GM12891 (cell line): ENCODE measurements at places on chromosomes 6 and 20.

DNA sequence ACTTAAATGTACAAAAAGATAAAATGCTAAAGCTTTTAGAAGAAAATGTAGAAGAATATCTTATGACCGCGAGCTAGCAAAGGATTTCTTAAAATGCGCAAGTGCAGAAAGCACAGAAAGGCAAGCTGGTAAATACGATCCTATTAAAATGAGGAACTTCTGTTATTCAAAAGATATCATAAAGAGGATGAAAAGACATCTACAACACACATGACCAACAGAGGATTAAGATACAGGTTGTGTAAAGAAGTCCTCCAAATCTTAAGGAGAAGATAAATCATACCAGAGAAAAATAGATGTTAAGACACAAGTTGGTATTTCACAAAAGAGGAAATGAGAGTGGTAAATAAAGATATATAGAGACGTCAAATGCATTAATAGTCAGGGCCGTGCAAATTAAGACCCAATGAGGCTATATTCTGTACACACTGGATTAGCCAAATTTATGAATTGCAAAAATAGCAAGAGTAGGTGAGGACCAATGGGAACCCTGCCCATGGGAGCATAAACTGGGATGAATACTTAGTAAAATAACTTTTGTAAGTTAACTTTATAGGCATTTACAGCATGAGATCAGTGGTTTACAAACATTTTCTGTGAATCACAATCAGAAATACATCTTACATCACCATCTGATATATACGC lies 23.0 kb downstream of the APCDD1L start:
- DNase-seq = no peak

DNA sequence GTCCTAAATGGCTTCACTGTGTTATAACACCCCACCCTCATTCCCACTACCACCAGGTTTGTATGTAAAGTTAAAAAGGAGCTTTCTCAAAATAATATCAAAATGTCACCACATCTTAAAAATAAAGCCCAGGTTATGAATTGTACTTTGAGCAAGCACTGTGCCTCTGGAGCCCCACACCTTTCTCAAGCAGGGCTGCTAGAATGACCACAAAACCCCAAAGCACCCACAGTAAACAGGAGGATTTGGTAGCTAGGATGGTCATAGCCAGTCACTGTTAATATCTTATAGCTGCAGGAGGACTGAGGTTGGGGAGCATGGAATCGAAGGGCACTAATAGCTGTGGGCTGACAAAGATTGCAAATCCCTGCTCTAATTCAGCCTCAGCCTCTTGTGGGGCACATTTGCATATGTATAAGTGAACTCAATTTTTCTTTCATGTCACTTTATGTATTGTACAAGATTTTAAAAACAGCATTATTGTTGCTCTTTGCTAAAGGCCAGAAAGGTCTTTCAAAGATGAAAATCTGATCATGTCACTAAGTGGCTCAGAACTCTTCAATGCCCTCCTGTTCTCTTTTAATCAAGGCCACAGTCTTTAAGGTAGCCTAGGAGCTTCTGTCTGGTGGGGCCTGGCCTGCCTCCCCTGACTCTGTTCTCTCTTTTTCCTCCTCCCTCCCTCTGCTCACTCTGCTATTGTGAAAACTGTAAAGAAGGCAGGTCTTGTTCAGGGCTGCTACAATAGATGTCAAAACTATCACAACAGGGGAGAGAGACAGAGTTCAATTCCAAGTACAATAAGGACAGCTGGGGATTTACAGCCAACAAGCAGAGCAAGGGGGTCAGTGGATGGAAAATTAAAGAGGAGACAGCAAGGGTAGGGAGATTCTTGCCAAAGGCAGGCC lies 101.6 kb downstream of the TMEM200A start:
- DNase-seq = no peak

DNA sequence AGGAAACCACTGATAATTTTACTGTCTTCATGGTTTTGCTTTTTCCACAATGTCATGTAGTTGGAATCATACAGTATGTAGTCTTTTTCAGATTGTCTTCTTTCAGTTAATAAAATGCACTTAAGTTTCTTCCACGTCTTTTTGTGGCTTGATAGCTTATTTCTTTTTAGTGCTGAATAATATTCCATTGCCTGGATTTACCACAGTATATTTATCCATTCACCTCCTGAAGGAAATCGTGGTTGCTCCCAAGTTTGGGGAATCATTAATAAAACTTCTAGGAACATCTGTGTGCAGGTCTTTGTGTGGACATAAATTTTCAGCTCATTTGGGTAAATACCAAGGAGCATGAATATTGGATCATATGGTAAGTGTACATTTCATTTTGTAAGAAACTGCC lies 38.8 kb upstream of the ZNFX1 start:
- no peak for DNase-seq

DNA sequence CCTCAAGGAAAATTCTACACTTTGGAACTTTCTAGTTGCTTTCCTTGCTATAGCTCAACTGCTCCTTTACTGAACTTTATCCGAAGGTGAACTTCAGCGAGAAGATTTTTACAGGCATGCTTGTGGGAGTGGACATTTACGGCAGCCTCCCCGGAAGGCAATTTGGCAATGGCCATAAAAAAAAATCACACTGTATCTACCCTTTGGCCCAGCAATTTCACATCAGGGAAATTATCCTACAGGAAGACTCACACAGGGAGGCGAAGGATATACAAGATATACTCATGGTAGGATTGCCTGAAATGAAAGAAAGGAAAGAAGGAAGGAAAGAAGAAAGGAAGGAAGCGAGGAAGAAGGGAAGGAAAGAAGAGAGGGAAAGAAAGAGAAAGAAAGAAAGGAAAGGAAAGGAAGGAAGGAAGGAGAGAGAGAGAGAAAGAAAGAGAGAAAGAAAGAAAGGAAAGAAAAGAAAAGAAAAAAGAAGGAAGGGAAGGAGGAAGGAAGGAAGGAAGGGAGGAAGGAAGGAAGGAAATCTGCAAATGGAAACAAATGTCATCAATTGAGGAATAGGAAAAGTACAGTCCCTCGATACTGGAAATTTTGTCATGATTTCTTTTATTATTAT lies 25.7 kb downstream of the OVOL2 start:
- DNase-seq = no peak

GRCh38 chr6:21596145-21596948 lies 2.8 kb downstream of the SOX4 start:
- peak; percentile 14 for DNase-seq

DNA sequence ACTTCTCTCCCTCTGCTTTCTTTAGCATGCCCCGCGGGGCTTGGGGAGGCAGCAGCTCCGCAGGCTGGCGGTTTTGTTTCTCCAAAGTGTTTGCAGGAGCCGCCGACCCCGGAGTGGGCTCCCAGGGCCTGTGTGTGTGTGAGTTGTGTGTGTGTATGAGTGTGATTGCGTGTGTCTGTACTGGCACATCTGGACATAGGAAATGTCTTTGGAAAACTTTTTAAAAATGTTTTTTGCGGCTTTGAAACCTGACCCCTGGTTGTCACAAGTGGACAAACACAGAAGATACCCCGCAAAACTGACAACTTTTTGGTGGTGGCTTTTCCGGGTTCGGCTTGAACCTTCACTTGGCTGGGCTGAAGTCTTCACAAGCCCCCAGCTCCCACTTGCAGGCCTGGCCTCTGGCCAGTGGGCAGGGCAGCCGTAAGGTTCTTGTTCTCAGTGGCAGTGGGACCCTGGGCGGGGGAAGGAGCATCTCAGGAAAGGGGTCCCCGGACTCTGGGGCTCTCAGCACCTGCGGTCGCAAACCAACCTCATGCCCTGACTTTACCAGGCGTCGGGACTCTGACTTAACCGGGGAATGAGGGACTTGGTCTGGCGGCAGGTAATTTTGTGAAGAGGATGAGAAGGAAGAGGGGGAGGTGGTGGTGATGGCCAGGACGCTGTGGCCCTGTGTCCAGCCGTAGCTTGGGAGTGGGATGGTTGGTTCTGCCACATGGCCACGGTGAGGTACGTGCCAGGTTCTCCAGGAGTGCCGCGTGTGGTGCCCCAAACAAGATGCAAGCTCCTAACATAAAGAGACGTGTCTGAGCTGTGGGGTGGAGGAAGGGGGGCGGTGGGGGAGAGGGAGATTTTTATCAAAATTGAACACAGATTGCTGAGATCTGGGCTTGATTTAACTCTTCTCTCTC lies 619 bp downstream of the DAAM2 start:
- no peak for DNase-seq

- DNase-seq = no peak
Measured at GRCh38 chr6:53361549-53362031, 12.8 kb upstream of the ELOVL5 start.

GRCh38 chr20:43271980-43272379 lies 82.3 kb upstream of the PTPRT start:
- DNase-seq = no peak

GRCh38 chr6:2038092-2038491 lies 207.3 kb downstream of the GMDS start:
- DNase-seq = no peak

- DNase-seq = no peak
Measured at GRCh38 chr6:45587229-45588060, 209.7 kb upstream of the SUPT3H start.

- DNase-seq = no peak
Measured at GRCh38 chr6:14660806-14661579, 543.4 kb downstream of the CD83 start.

DNA sequence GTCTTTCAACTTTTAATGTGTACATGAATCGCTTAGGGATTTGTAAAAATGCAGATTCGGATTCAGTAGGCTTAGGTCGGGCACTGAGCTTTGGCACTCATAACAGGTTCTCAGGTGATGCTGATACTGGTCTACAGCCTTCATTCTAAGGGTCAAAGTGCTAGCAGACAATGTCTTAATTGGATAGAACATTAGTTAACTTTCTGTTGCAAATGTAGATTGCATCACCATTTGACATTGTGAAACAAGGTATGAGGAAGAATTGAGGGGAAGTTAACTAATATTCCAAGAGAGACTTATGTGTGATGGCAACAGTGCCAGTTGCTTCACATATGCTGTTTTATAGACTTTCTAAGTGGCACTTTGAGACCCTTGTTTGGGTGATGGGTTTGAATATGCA lies 86.9 kb downstream of the MLIP start:
- no peak for DNase-seq

DNA sequence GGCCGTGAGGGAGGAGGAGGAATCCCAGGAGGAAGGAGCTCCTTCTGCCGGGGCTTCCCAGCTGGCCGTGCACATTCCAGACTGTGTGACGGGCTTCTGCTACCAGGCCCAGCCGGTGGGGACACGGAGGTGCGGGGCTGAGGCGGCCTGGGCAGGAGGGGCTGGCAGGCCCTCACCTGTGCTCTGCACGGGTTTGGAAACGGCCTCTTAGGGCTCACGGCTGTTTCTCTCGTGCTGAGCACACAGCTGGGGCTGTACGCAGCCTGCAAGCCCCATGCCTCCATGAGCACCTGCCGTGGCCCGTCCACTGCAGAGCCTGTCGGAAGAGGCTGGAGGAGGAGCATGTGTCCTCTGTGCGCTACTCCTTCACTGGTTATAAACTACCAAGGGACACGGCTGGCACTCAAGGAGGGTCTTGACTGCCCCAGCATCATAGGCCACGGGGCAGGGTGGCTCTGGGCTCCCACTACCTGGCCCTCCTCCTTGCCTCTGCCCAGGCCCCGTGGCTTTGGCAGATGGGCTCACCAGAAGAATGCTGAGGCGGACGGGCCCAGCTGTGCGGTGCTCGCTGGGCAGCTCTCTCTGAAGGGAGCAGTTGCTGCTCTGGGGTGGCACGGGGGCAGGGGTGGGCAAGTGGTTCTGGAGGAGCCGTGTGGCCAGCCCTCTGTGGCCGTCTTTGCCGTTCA lies 15.8 kb downstream of the NPEPL1 start:
- no peak for DNase-seq

DNA sequence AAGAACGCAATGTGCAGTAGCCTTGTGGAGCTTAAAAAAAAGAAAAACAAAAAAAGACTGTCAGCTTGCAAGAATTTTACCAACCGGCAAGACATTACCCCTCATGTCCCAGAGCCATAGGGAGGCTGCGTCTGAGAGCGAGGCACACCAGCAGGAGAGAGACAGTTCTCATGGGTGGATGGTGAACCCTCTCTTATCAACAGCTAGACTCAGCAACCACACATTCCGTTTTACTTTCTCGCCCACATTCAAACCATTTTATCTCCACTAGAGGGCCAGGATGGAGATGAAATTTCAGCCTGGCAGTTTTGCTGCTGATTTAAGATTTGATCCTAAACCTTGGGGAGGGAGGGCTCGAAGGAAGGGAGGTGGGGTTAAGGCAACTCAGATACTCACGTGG lies 247.0 kb downstream of the ATXN1 start:
- DNase-seq = no peak

- DNase-seq = no peak
Measured at GRCh38 chr6:31350196-31351032, 6.6 kb downstream of the HLA-B start.

DNA sequence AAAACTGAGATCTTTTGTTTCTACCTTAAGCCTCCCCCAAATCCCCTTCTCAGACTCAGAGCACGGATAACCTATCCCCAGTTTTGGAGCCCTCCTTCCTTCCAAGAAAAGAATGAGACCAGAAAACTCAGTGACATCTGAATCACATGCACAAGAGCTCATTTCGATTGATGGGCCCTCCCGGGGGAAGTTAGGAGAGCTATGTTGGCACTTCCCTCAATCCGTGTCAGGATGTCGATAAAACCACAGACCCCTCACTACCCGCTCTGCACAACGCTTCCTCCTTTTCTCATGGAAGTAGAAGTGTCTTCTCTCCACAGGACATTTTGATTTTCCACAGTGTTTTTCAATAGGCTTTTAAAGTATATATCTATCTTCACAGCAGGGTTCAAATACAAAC lies 332.4 kb downstream of the HACE1 start:
- DNase-seq = no peak

GRCh38 chr20:41080866-41081265 lies 52.2 kb downstream of the TOP1 start:
- DNase-seq = no peak

- no peak for DNase-seq
Measured at GRCh38 chr6:138691595-138692057, 81.9 kb upstream of the CCDC28A start.

DNA sequence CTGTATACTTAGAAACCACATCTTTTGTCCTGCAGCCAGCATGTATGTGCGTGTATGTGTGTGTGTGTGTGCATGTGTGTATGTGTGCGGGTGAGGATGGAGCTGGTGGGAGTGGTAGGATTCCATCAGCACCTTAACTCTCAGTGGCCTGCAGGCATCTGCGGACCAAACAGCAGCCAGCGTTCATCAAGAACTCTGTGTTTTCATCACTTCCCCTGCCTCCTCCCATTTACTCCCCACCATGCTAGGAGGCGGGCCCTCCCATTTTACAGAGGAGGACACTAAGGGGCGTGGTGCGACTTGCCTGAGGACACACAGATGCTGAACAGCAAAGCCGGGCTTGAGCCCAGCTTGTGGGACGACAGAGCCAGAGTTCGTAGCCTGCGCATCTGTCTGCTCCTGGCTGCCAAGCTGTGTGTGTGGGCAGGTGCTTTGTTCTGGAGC lies 8.9 kb downstream of the VSTM2L start:
- no peak for DNase-seq
